ENCODE measurements at places on chromosomes 2 and 18.

DNA sequence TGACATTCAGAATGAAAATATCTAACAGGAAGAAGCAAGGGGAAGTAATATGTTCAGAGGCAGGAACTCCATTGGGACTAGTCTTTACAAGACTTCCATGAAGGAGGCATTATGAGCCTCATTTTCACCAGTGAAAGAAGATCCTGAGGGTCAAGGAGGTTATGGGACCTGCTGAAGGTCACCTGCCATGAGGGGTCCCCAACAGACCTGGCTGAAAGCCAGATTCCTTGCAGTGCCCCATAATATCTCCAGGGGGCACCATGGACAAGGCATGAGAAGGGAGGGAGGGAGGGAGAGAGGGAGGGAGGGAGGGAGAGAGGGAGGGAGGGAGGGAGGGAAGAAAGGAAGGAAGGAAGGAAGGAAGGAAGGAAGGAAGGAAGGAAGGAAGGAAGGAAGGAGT, 27.9 kb downstream of the XDH start:
- no peak for DNase-seq

- DNase-seq = peak; percentile 78
Measured at GRCh38 chr2:108833219-108833618, 46.6 kb downstream of the CCDC138 start.

DNA sequence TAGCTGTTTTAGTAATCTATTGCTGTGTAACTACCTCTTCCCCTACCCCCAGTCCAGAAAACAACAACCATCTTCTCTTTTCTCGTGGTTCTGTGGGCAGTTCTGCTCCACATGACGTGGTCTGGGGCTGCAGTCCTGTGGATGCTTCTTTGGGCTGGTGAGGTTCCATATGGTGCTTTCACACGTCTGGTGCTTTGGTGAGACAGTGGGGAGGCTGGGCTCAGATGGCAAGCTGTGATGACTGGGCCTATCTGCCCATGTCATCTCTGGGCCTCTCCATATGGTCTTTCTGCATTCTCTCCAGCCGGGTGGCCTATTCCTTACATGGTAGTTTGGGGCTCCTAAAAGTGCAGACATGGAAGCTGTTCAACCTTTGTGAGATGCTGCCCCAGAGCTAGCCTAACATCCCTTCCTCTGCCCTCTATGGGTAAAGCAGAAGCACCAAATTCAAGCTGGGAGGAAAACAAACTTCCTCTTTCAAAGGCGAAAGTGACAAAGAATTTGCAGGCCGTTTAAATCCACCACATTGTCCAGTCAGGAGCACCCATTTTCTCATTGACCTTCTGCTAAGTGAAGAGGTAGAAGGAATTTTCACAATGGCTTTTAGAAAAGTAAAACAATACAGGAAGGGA, 68.3 kb upstream of the IL1R1 start:
- no peak for DNase-seq

- DNase-seq = no peak
Measured at GRCh38 chr18:27789406-27789805, 387.5 kb downstream of the CDH2 start.

GRCh38 chr18:50649821-50650220, 89.9 kb downstream of the MAPK4 start:
- no peak for DNase-seq

DNA sequence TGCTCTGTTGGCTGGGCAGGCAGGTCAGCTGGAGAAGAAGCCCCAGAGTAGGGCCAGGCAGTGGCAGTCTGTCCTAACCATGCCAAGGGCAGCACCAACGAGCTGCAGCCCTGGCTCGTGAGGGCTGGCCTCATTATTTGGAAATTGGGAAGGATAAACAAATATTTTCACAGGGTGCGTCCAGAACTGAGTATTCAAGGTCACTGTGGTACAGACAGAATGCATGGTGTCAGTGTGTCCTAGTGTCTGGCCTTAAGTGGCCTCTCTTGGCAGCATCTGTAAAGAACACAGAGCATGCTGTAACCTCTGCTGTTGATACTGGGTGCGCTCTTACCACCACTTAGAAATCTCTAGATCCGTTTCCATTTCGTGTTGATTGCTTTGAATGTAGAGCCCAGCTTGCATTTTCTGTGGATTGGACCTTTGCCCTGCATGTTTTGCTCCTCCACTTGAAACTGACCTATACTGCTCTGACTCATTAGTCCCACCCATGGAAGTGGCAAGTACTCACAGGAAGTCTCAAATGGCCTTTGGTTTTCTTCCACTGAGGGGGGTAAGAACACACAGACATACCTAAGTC, 88.2 kb downstream of the GREB1L start:
- peak; percentile 13 for DNase-seq

GRCh38 chr2:39620067-39620466, 45.6 kb upstream of the TMEM178A start:
- no peak for DNase-seq

GRCh38 chr2:16425462-16426336, 239.9 kb downstream of the CYRIA start:
- peak; percentile 11 for DNase-seq

DNA sequence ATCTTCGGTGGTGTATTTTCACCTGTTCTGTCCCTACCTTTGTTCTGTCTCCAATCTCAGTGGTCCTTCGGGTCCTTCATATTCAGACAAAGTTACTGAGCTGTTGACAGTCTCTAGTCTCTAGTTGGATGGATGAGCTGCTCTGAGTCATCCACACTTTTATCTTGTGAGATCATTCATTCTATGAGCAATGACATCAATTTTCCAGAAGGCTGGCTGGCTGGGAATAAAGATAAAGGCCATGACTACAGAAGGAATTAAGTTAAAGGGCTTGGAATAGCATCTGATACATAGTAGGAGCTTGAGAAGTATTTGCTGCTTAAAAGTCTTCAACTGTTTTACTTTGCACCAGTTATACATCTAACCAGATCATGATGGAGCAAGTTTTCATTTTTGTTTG, 43.1 kb upstream of the SLC39A10 start:
- no peak for DNase-seq

GRCh38 chr2:241137276-241138190, 11.7 kb downstream of the PASK start:
- DNase-seq = no peak

DNA sequence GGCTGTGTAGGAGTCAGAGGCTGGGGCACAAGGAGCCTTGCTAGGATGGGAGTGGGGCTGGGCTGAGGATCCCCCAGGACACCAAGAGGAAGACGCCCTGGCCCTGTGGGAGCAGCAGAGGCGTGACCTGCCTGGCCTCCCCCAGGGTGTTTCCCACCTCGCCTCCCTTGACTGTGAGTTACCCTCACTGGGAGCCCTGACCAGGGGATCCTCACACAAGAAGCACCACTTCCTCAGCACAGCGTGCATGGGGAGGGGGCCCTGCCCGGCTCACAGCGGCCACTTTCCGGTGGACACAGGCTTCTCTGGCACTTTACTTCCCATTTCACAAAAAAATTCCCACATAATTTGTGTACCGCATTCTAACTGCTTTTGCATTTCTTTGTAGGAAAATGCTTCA, 187.7 kb downstream of the EIPR1 start:
- DNase-seq = no peak

DNA sequence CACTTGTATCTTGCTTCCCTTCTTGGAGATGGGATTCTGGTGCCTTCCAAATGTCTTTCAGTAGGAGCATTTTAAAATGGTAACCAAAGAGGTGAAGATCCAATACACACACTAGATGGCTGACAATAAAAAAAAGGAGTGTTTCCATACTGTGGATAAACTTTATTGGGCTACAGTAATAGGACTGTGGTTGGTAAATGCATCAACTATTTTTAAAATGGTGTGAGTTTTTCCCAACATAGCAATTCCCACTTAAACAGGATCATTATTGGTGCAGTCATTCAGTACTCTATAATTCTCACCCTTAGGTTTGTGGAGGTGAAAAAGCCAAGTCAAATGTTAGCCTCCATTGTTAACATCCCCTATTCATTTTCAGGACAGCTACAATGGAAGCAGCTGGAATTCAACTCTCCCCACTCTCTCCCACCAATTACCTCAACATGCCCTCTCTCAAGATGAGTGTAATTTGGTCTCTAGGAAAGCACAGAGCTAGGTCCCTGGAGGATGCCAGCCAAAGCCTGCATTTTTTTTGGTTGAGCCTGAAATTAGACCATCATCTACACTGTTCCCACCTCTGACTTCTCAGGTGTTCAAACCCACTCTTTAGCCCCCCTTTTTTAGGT, 273.3 kb downstream of the TCF4 start:
- no peak for DNase-seq

GRCh38 chr2:99066075-99066958, 75.2 kb upstream of the C2orf15 start:
- peak; percentile 58 for DNase-seq

GRCh38 chr2:129167456-129167855, 812.0 kb upstream of the RAB6C start:
- DNase-seq = no peak

DNA sequence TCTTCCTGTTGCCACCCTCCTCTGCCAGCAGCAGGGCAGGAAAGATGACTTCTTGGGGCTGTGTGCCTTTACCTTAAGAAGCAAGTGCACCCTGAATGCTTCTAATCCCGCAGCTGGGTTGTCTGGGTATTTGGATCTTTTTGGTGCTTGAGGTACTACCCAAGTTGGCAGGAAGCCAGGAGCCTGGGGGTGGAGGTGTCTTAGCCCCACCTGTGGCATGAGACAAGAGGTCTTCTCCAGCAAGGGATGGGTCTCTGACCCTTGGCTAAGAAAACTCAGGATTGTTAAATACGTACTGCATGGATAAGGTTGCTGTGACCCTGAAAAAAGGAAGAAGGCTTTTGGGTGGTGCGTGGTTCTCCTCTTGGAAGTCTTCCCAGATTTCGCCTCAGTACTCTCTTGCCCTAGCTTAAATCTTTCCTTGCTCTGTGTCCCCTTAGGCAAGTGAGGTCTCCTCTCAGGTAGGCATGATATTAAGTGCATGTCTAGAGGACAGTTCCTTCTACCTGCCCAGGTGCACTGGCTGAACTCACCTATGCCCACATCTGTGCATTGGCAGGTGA, 4.3 kb downstream of the HPCAL1 start:
- no peak for DNase-seq

DNA sequence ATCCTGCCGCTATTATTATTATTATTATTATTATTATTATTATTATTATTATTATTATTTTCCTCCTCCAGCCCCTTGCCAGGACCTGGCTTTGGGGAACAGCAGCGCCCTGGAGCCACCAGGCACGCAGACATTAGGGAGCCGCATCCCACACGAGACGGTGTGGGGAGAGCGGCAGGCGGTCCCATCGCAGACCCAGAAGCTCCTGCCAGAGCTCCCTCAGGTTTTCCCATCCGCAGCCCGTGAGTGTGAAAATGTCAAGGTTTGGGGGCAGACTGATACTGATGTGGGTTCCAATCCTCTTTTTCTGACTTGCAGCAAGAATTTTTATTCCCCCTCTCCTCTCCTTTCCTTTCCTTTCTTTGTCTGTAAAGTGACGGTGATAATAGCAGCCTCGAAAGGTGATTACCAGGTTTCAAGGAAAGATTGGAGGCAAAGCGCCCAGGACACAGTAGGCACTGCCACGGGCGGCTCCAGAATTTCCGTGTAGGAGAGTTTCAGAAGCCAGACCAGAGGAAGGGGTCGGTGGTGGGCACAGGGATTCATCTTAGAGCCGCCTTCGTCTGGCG, 816 bp downstream of the SCTR start:
- no peak for DNase-seq

GRCh38 chr2:168596881-168597655, 141.0 kb downstream of the CERS6 start:
- DNase-seq = no peak

DNA sequence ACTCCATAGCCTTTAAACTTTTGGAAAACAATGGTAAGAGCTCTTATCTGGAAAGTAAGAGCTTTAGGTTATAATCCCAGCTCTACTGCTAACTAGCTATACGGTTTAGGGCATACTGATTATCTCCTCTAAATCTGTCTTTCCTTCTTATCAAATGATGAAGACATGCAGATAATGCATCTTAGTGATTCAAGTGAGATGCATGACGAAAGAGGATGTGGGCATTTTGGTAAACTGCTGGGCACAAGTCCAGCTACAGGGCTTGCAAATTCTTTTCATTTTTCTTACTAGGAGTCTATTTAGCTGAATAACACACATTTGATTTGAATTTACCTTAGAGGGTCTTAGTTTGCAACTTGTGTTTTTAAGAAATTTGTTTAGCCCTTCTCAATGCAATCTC, 1604.8 kb upstream of the ZEB2 start:
- DNase-seq = no peak

- DNase-seq = peak; percentile 52
Measured at GRCh38 chr2:162579986-162580385, 236.1 kb downstream of the GCA start.

- no peak for DNase-seq
Measured at GRCh38 chr2:160892204-160892603, 268.0 kb upstream of the TANK start.

GRCh38 chr18:8517276-8517675, 92.0 kb upstream of the RAB12 start:
- no peak for DNase-seq

DNA sequence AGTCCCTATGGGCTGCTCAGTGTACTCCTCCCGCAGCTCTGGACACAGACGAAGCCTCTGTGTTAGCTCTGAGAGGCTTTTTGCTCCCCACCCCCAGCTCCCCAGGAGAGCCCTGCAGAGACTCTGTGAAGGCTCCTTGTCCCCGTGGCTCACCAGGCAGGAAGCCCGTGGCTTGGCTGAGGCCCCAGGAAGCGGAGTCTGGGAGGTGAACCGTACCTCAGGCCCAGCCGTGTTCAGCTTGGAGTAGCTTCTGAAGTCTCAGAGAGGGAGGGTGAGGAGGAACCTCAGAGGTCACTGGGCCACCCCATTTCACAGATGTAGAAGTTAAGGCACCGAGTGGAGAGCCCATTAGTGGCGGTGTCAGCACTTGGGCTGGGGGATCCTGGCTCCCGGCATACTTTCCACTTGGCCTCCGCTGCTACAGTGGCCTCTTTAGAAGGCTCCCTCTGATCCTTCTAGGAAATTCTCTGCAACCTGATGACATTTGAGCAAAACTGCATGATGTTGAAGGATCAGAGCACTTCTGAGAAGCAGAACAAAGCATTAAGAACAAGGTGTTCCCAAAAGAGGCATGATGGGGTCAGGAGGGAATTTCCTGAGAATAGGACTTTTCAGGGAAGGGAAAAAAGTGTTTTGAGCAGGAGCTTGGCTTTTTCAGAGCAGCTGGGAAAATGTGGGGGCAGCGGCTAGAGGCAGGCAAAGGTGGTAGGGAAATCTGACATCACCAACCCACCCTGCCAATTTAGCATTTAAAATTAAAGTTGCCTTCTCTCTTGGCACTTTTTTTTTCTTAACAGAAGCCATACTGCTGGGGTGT, 79.1 kb downstream of the MCFD2 start:
- DNase-seq = no peak

DNA sequence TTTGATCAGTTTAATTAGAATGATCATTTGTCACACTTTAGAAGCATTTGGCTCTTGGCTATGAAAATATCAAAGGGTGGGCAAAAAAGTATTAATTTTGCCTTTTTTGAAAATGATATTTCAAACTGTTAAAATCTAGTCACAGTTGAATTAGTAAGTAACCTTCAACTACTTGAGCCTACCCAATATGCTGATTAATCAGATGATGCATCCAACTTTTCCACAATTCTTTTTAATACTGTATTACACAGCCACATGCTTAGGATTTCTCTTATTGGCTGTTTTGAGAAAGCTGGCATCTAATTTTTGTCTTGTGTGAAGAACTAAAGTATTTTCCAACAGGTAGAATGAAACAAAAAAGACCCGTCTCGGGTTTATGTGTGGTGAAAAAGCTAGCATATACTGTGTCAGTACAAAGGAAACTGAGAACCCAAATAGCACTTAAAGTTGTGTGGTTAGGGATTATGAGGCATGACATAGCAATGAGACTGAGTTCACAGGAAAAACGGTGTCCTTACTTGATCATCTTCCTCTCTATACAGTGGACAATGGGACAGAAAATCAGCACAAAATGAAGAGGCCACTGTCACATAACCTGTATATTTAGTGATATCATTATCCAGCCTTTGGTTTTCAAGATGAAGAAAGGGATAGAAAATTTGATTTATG, 11.7 kb downstream of the OSBPL6 start:
- no peak for DNase-seq

Measured in LNCaP clone FGC (cell line).